Muscle of back (tissue), 13 donors: ENCODE measurements at places on chromosomes 2 and 18. TPM values are rescaled to one million over a fixed set of nuclear protein-coding genes. Genes with fewer than 3 reads are reported as not detected.
A peak's percentile ranks its signal among the peaks of the same experiment; 100 is the strongest.

DNA sequence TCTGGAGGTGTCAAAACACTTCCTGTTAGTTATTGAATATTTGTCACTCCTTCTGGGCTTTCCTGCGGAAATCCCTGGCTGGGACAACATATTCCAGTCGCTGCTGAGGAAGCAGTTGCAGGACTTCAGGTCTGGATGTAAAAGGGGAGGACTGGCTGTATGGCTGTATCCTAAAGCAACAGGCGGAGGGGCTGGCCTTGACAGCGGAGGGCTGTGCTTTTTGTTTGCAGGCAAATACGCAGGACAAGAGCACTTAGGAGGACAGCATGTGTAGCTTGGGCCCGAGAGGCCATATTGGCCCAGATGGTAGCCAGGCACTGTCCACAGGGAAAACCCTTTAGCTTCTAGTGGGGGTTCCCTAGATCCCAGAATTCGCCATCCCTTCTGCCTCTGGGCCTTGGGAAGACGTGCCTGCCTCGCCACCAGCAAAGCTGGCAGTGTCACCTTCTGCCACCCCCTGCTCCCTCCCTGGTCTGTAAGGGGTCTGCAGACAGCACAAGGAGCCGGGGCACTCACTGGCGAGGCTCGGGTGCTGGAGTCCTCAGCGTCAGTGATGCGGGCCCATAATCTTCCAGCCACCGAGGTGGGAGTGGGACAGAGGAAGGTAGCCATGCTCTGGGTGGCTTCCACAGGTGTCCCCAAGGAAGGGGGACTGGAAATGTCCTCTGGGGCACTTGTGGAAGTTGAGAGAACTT, 6.7 kb downstream of the NPPC start:
- DNase-seq: no peak

GRCh38 chr2:124908411-124908810, 883.3 kb downstream of the CNTNAP5 start:
- no peak for DNase-seq

DNA sequence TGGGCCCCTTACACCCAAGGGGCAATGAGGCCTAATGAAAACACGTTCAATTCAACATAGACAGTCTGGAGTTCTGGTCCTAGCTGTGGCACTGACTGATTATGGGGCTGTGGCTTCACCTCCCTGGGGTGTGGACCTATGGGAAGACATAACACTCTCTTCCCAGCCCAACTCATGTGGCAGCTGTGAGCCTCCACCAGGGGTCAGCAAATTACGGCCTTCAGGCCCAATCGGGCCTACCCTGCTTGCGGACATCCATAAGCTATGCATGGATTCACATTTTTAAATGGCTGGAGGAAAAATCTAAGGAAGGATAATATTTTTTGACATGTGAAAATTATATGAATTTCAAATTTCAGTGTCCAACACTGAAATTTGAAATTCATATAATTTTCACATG, 101.3 kb downstream of the LOXHD1 start:
- no peak for DNase-seq

DNA sequence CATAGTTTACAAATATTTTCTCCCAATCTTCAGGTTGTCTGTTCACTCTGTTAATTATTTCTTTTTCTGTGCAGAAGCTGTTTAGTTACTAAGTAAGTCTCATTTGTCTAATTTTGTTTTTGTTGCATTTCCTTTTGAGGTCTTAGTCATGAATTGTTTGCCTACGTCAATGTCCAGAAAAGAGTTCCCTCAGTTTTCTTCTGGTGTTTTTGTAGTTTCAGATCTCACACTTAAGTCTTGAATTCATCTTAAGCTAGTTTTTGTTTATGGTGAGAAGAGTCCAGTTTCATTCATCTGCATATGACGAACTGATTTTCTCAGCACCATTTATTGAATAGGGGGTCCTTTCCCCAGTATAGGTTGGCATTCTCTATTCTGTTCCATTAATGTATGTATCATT, 1252.2 kb upstream of the TMEFF2 start:
- DNase-seq: no peak

DNA sequence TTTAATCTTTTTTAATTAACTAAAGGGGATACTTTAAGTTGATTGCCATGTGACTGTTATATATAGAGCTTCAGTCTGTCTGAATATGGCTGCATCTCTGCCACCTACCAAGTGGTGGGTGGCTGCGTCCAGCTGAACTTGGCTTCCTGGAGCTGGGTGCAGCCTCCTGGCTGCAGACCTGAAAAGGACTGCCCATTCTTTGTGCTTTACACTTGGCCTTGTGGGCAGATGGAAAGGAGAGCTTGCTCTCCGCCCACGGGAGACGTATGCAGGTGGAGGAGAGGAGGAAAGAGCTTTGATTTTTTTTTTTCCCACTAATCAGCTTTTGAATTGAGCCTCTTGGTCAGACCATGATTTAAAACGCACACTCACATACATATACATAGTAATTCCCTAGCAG, 34.7 kb downstream of the NCK2 start:
- DNase-seq: no peak

DNA sequence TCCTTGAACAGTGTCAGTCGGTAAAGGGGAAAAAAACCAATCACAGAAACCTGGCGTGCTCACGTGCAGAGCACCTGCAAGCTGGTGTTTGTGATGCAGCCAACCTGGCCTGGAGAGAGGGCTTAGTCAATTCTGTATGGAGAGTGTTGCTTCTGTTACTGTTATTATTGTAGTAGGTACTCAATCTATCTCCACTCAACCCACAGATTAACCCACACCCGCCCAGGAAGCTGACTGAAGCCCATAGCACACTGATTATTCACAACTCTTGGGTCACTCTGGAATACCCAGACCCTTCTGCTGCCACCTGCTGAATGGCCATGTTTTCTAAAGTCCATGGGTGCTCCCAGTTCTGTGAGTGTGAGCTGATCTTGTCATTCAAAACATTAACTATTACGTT, 53.9 kb downstream of the TNFRSF11A start:
- no peak for DNase-seq

- DNase-seq: no peak
These were observed 502.3 kb upstream of the HS6ST1 start for GRCh38 chr2:128821010-128821409.

DNA sequence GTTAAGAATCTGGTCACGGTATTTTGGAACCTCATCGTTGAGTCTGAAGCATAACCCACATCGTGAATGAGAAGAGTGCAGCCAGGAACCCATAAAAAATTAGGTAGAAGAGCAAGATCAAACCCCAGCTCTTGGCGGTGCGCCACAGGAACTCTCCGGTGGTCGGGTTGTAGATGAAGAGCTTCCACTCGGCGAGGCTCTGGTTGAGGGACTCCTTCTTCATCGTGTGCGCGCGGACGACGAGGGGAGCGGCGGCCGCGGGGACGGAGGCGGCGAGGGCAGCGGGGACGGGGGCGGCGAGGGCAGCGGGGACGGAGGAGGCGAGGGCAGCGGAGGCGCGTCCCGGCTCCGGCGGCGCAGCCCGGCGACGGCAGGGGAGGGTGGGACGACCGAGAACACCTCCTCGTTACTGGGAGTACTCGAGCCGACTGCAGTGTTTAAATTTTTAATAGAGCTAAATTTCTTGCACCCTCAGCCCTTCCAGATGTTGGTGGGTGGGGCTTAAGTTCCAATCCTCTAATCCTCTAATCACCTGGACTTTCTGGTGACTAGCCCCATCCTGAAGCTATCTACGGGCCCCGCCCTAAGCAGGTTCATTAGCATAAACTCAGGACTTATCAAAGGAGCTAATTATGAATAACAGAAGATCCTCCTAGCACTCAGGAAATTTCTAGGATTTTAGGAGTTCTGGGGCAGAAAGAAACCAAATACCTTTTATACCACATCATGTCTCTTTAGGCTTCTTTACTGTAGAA, 20.4 kb upstream of the PAPOLG start:
- no peak for DNase-seq

DNA sequence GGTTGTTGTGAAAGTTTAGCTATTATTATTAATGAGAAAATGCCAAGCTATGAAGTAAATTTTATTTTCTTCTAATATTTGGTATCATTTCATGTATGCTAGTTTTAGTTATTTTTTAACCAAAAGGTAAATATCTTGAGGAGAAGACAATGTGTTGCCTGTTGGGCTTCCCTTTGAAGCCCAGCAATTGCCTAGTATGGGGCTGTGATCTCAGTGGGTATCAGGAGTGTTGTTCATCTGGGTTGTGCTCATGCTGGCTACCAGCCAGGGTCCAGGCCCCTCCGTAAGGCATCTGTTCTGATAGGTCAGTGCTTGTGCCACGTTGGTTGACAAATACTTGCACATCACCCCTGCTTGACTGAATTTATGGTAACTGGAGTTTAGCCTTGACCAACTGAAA, 38.0 kb upstream of the DARS1 start:
- DNase-seq: no peak

DNA sequence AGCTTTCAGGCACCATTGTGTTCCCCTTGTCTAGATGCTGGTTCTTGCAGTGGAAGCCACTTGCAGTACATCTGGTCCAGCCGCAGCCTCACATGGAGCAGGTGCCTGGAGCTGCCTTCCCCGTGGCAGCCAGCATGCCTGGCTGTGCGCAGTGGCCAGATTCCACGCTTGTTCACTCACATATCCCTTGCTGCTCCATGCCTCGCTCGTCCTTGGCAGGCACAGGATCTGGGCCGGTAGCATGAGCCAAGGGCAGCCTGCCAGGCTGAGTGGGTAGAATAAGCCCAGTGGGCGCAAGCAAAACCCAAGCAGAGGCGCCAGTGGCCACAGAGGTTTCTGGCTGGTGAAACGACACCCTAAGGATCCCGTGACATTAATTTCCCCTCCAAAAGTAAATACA, 20.6 kb downstream of the TMX3 start:
- DNase-seq: no peak

- no peak for DNase-seq
These were observed 127.6 kb upstream of the TWIST2 start for GRCh38 chr2:238720232-238720672.

GRCh38 chr2:157158111-157158510, 99.4 kb upstream of the GALNT5 start:
- DNase-seq: no peak

DNA sequence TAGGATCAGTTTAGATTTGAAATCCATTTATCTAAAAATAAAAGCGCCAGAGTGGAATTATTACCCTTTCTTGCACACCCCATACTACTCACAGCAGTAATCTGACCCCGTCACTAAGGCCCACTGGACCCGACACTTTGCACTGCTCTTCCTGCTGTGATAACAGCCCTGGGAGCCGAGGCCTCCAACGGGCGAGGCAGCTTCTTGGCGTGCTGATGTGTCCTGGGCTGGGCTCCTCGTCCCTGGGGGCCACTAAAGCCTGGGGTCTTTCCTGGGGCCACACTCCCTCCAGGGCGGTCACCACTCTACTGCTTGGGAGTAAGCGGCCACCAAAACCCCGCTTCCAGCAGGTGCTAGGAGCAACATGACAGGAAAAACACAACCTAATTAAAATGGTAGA, 61.7 kb downstream of the ZAP70 start:
- DNase-seq: no peak

GRCh38 chr18:3747176-3747973, 297.4 kb downstream of the TGIF1 start:
- DNase-seq: peak; percentile 10

DNA sequence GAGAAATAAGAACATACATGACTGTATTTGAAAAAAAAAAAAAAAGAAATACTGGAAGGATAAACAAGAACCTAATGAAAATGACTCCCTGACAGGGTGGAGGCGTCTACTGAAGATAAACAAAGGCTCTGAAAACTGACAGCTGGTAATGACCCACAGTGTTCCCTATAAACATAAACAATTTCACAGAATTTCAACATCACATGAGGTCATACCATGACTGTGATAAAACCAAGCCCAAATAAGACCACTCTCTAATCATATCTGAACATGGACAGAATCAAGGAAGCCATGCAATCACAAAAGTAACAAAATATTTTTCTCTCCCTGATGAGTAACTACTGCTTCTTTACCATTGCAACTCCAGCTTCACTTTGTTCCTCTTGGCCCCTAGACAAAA, 159.3 kb downstream of the FAM124B start:
- DNase-seq: no peak

GRCh38 chr2:239697399-239698164, 296.8 kb upstream of the HDAC4 start:
- no peak for DNase-seq

- DNase-seq: peak; percentile 89
These were observed 779 bp upstream of the LYPD6 start for GRCh38 chr2:149329489-149330126.

- no peak for DNase-seq
These were observed 25.3 kb downstream of the MROH2A start for GRCh38 chr2:233803292-233803911.

- no peak for DNase-seq
These were observed 114.7 kb downstream of the FEZ2 start for GRCh38 chr2:36483290-36483689.

DNA sequence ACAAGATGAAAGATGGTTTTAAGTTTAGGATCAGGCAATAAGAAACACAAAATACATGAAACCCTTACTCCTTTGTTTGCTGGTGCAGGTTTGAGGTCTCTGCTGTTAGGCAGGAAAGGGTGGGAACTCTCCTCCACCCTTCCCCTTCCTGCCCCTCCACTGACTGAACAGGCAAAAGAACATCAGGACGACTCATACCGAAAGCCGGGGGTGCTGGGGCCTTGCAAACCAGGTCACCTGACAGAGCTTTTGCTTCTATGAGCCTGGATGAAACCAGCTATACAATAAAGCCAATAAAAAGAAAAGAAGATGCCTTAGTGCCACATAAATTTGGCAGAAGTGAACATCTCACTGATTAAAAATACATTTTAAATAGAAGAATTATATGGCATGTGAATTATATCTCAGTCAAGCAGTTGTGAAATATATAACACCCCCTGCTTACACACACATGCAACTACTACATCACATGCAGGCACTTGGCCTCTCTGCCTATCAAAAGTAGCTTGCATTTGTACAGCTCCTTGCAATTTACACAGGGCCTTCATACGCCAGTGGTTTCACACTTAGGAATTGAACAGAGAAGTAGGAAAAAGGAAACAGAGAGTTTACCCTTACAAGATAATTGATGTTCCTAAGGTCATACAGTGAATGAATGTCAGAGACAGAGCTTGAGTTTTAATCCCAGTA, 215.1 kb upstream of the TRIB2 start:
- peak; percentile 31 for DNase-seq

Gene GPR45
- 0.09 TPM for polyA plus RNA-seq

Gene CBLN2
- polyA plus RNA-seq: 0.26 TPM

Gene IL1A
- polyA plus RNA-seq: not detected

Gene MAPK4
- polyA plus RNA-seq: 10.4 TPM

Gene LYPD1
- 7.7 TPM for polyA plus RNA-seq

Gene TBC1D8
- 27.4 TPM for polyA plus RNA-seq

Gene RGPD8
- 2.4 TPM for polyA plus RNA-seq

Gene NBAS
- 37.7 TPM for polyA plus RNA-seq
